ENCODE measurements at places on chromosomes 16 and 17.

- no peak for DNase-seq
Observed at GRCh38 chr17:48589060-48589830, 796 bp downstream of the HOXB3 start.

DNA sequence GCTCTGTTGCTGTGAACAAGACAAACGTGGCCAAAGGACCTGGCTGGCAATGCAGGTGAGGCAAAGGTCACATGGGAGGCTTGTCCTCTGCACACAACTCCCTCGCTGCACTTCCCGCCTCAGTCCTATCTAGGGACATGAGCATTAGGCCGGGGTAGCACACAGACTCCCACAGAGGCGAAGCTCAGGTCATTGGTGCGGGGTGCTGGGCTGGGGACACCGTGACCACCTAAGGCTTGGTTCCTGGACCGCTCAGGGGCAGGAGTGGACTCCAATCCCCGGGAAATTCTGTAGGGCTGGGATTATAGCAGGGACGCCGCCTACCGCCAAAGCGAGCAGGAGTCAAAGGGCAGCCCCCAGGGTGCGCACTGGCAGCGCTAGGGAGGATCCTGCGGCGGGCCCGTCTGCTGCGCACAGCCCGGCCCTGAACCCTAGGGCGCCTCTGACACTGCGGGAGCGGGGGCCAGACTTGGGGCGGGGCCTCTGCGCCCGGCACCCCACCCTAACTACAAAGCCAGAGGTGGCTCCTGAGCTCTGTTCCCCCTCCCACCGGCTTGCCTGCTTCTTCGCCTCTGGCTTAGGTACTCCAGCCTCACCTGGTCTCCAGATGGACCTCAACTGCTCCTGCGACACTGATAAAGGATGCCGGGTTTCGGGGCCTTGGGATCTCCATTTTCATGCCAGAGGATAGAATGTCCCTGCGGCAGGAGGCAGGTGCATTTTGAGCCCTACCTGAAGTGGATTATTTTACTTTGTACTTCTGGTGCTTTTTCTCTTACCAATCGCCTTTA lies 3.9 kb upstream of the MT1B start:
- DNase-seq = no peak

- DNase-seq = peak; percentile 61
Observed at GRCh38 chr17:48678141-48678971, 44.0 kb downstream of the PRAC1 start.

DNA sequence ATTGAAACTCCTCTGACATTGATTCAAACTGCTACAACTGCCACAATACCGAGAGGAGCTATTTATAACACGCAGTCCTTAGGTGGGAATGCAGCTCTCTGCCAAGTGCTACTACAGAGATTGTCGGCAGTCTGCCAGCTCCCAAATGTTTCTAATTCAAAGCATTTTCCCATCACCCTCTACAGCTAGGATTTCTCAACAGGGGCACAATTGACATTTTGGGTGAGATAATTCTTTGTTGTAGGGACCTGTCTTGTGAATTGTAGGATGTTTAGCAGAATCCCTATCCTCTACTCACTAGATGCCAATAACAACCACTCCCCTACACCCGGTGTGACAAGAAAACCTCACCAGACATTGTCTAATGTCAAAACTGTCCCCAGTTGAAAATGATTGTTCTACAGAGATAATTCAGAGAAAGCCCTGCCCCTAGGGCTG lies 7.8 kb upstream of the N4BP1 start:
- peak; percentile 84 for DNase-seq

GRCh38 chr16:83705856-83706255 lies 101.9 kb upstream of the HSBP1 start:
- DNase-seq = no peak

DNA sequence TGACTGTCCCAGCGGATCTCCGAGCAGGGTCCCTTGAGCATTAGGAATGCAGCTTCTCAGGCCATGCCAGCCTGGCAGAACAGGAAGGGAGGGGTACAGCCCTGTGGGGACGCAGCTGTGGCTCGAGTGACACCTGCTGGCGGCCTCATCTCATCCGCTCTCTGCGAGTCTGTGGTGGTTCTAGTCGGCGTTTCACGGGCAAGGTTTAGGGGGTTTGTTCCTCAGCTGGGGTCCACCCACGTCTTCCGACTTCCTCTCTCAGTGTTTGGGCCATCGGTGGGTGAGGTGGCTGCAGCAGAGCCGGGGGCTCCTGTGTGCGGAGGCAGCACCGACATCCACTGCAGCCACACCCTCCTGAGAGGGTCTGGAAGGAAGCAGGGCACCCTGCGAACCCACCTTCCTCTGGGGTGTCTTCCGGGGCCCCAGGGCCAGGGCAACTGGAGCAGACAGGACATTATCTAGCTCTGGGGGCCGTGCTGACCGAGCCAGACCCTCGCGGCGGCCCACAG lies 33.3 kb downstream of the JPH3 start:
- DNase-seq = peak; percentile 55

GRCh38 chr17:28908640-28909167 lies 5.8 kb upstream of the DHRS13 start:
- DNase-seq = peak; percentile 72

- DNase-seq = no peak
Observed at GRCh38 chr16:56109205-56109604, 82.1 kb upstream of the GNAO1 start.

GRCh38 chr17:7318121-7318860 lies 3.1 kb upstream of the GPS2 start:
- no peak for DNase-seq

GRCh38 chr17:70855401-70856054 lies 686.2 kb downstream of the KCNJ2 start:
- peak; percentile 28 for DNase-seq

- DNase-seq = no peak
Observed at GRCh38 chr17:29019475-29020181, 13.8 kb upstream of the SEZ6 start.

- DNase-seq = no peak
Observed at GRCh38 chr17:56870081-56870651, 36.2 kb downstream of the DGKE start.

DNA sequence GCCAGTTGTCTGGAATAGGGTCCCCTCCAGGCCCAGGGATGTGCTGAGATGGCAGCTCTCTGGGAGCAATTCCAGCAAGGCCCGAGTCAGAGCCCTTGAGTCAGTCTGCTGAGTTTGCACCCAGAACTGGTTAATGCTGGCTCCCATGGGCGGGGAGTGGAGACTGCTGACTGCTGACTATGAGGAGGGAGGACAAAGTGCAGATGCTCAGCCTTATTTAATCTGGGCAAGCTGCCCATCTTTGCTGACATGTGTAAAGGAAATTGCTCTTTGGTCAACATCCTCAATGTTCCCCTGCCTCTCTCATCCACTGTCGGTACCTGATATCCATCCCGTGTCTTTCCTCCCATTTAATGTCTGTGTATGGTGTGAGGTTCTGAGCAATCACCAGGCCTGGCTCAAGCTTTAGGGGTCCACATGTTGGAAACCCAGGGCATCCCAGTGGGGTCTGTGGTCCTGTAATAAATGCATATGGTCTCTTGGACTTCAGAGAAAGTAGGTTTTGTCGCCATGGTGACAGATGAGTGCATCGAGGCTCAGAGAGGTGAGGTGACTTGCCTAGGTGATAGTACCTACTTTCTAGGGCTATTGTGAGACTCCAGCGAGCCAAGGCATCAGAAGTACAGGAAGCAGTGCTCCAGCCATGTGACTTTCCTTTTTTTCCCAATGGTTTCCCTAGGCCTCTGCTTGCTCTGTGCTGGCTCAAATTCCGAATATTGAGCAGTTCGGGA lies 20.0 kb upstream of the RNF135 start:
- peak; percentile 78 for DNase-seq

DNA sequence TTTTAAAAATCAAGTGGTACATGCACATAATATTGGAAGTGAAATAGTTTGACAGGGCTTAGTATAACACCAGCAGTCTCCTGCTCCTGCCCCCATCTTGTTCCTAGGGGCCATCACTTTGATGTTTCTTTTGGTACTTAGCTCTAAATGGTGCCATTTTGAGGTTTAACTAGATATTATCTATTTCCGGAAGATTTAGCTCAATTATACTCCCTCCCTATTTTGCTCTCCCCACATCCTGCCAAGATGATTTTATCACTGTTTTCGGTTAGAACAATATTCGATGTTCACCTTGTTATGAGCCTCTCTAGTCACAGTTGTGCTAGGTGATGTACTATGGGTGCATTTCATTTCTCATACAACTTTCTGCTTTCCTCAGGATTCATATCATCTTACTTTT lies 20.0 kb upstream of the SLC35G3 start:
- DNase-seq = no peak

- DNase-seq = peak; percentile 92
Observed at GRCh38 chr17:81097134-81097942, 62.4 kb downstream of the BAIAP2 start.

GRCh38 chr17:78211032-78211431 lies 3.0 kb upstream of the BIRC5 start:
- DNase-seq = no peak

DNA sequence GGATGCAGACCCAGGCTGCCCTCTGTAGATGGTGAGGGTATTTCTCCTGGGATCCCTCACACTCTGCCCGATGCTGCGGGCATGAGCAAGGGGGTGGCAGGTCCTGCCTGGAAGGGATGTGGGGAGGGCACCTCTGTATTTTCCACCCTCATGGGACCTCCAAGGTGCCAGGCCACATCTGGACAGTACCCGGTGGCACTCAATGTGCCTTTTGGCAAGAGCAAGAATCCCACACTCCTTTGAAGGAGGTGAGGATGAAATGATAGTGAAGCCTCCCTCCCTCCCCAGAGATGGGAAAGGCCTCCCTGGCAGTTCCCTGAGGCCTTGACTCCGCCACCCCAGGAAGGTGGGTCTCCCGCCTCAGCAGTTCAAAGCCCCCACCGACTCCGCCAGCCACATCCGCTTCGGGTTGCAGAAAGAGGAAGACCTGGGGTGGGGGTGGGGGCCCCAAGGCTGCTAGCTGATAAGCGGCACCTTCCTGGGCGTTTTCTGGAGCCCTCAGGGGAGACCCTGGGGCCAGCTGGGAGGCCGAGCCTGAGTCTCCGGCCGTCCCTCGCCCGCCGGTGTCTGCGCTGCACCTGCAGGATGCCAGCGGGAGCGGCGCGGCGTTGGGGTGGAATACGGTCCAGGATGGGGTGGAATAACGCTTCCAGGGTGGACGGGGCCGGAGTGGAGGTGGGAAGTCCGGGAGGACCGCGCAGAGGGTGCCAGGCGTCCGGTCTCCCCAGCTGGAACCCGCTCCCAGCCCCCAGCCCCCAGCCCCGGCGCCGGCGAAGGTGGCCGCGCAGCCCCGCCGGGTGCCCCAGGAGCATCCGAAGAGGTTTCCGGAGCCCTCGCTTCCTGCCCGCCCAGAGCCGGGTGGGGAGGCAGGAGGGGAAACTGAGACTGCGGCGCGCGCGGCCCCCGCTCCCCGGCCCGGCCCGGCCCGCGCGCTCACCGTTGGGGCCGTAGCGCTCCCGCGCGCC lies 718 bp downstream of the ATP2A3 start:
- DNase-seq = no peak

- no peak for DNase-seq
Observed at GRCh38 chr16:54479546-54479945, 193.0 kb upstream of the IRX3 start.

- peak; percentile 67 for DNase-seq
Observed at GRCh38 chr16:86961171-86961601, 356.0 kb downstream of the C16orf95 start.

- DNase-seq = no peak
Observed at GRCh38 chr16:11071829-11072228, 127.5 kb downstream of the CLEC16A start.

- peak; percentile 64 for DNase-seq
Observed at GRCh38 chr16:27402964-27403600, 1.1 kb downstream of the IL21R start.

DNA sequence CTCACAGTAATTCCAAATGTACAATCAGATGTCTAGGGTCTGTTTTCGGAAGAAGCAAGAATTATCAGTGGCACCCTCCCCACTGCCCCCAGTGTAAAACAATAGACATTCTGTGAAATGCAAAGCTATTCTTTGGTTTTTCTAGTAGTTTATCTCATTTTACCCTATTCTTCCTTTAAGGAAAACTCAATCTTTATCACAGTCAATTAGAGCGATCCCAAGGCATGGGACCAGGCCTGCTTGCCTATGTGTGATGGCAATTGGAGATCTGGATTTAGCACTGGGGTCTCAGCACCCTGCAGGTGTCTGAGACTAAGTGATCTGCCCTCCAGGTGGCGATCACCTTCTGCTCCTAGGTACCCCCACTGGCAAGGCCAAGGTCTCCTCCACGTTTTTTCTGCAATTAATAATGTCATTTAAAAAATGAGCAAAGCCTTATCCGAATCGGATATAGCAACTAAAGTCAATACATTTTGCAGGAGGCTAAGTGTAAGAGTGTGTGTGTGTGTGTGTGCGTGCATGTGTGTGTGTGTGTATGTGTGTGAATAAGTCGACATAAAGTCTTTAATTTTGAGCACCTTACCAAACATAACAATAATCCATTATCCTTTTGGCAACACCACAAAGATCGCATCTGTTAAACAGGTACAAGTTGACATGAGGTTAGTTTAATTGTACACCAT lies 59.7 kb downstream of the HLF start:
- no peak for DNase-seq

DNA sequence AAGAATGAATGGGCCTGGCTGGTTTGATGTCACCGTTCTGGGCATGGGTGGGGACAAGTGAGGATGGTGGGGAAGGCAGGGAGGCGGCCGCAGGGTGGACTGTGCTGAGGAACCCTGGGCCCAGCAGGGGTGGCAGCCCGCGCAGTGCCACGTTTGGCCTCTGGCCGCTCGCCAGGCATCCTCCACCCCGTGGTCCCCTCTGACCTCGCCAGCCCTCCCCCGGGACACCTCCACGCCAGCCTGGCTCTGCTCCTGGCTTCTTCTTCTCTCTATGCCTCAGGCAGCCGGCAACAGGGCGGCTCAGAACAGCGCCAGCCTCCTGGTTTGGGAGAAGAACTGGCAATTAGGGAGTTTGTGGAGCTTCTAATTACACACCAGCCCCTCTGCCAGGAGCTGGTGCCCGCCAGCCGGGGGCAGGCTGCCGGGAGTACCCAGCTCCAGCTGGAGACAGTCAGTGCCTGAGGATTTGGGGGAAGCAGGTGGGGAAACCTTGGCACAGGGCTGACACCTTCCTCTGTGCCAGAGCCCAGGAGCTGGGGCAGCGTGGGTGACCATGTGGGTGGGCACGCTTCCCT lies 6.5 kb upstream of the SERPINF1 start:
- DNase-seq = peak; percentile 88

DNA sequence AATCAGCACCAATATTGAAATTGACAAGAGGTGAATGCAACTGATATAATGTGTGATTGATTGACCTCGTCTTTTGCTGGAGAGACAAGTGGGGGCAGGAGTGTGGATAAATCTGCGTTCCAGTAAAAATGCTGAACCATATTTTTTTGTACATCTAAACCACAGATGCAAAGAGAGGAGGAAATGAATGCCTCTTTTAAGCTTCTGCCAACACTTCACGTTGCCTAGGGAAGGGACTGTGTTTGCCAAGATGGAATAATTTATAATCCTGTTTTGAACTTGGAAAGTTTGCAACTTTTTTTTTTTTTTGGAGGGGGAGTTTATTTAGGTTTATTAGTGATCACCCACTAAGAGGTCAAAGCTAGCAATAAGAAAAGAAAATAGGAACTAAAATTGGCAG lies 288.2 kb upstream of the EEF2KMT start:
- peak; percentile 8 for DNase-seq
